ENCODE measurements at places on chromosomes 1 and 21. TPM values are rescaled to one million over a fixed set of nuclear protein-coding genes. Genes with fewer than 3 reads are reported as not detected.

GRCh38 chr1:4636186-4636585 is 18.2 kb upstream of the AJAP1 start:
- no peak for DNase-seq

DNA sequence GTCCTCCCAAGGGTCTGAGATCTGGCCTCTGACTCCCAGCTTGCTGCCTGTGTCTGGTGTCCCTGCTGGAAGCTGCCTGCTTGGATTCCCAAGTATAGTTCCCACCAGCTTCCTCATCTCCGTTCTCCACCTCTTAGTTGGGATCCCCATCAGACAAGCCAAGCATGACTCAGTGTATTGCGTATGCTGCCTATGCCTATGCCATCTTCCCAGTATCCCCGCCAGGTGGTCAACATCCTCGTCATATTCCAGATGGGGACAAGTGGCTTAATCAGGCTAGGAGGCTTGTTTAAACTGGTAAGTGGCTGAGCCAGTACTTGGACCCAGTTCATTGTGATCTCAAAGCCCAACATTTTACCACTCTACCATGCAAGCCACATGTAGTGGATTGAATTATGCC is 204.4 kb downstream of the GRIK3 start:
- no peak for DNase-seq

DNA sequence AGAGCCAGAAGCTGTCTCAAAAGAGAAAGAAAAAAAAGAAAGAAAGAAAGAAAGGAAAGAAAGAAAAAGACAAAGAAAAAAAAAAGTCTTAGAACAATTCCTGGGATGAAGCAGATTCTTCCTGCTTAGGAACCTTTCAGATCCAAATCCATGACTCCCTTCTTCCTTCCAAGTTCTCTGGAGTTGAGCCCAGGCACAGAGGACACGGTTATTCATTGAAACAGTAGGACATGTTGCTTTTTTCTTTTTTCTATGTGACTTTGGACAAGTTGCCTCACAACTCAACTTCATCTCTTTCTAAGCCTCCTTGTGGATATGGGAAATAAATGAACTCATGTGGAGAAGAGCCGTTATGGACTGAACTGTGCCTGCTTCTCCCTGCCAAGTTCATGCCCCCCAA is 14.7 kb upstream of the TNFRSF8 start:
- DNase-seq, result no peak

- no peak for DNase-seq
Observed at GRCh38 chr1:69312055-69312732, 255.5 kb upstream of the LRRC7 start.

- no peak for DNase-seq
Observed at GRCh38 chr1:150748878-150749719, 16.5 kb downstream of the CTSS start.

GRCh38 chr1:235304549-235305451 is 23.2 kb downstream of the ARID4B start:
- no peak for DNase-seq

GRCh38 chr1:12712076-12712475 is 3.8 kb upstream of the AADACL3 start:
- DNase-seq, result no peak

DNA sequence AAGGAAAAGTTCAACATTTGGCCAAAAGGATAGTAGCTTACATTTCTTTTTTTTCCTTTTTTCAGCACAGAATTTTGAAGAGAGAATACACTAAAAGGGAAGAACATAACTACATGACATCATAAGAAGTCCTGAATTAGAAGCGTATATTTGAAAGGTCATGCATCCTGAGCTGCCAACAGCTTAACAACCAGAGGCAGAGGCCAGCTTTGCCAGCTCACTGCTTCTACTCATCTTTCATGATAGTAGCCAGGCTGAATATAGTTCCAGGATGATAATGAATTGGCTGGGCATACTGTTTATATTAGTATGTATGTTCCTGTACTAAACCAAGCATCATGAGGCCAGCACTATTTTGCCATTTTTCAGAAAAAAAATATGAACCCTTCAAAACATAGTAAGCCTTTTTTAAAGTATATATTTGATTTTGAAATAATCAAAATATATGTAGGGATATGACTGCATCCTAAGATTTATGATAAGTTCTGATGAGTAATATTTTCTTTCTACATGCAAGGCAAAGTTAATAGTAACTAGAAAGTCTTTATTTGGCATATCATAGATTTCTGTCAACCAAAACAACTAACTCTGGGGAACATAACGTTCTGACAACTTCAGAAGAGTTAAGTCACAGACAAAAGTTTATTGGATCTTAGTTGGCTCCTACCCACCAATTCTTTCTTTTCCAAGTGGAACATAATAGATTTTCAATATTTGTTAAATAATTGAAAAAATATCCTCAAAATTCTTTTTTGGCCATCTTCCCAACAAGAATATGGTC is 123.2 kb downstream of the DPYD start:
- no peak for DNase-seq

DNA sequence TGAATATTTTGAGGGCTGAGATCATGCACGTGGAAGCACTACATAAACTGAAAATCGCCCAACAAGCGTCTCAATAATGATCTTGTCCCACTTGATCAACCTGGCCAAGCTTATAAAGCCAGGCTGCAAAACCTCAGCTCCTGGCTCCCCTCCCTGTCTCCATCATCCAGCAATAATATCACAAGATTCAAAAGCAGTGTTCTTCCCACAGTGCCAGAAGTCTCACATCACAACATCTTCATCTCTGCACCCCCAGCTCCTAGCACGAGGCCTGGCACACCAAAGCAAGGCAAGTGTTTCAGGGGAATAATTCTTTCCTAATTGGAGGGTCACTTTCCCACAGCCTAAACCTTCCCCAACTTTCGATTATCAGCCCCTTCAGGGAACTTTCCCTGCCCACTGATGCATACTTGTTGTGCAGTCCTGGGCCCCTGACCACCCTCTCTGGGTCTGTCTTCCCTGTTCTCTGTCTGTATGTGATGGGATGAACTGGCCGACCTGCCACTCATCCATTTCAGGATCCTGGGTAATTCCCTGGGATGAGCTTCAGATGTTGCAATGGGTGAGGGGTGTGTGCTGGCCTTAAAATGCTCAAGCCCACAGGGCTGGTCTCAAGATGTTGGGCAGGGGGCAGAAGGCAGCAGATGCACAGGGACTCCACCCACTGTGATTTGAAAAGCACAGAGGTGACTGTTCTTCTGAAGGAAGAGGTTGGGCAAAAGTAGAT is 129.0 kb downstream of the DMRTB1 start:
- no peak for DNase-seq

- no peak for DNase-seq
Observed at GRCh38 chr1:61644303-61644702, 80.6 kb downstream of the TM2D1 start.

DNA sequence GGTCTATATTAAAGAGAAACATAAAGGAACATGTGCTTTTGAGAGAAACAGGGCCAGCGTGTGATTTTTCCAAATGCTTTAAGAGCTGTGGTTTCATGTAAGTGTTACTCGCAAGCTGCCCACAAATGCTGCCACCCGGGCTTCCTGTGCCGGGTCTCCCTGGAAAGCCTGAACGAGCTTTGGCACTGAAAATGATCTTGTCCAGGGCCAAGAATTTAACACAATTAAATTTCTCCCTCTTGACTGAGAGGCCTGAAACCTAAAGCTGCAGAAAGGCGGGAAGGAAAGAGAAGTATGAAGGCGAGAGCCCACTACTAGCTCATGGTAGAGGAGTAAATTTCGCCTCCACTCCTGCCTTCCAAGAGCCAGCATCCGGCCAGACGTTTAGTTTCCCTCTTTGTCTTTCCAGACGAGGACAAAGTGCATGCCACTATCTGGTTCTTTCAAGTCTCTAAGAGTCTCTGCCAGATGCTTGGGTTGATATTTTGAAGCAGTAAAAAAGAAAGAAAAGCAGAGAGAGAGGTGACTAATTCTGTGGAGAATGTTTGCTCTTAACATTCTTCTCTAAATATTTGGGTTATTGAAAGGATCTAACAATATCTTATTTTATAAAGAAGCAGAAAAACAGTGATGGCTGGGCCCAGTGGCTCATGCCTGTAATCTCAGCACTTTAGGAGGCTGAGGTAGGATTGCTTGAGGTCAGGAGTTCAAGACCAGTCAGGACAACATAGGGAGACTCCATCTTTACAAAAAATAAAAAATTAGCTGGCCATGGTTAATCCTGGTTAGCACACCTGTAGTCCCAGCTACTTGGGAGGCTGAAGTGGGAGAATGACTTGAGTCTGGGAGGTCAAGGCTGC is 100.0 kb upstream of the HNRNPU start:
- DNase-seq, result no peak

GRCh38 chr1:31155216-31155806 is 84.4 kb downstream of the NKAIN1 start:
- peak; percentile 51 for DNase-seq

DNA sequence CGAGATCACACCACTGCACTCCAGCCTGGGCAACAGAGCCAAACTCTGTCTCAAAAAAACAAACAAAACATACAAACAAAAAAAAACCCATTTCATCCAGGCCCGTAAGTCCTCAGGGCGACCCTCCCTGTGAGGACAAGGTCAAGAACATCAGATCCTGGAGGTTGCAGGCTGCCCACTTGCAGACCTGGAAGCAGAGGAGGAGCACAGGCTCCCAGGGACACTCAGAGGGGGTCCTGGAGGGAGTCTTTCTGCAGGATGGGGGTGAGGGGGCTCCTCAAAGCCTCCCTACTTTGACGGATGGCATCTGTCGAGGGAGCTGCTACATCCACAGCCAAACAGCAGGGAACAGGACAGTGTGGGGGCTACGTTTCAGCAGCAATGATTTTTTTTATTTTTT is 47.2 kb downstream of the RIPK4 start:
- DNase-seq, result no peak

GRCh38 chr1:227333423-227333822 is 15.1 kb upstream of the CDC42BPA start:
- no peak for DNase-seq

DNA sequence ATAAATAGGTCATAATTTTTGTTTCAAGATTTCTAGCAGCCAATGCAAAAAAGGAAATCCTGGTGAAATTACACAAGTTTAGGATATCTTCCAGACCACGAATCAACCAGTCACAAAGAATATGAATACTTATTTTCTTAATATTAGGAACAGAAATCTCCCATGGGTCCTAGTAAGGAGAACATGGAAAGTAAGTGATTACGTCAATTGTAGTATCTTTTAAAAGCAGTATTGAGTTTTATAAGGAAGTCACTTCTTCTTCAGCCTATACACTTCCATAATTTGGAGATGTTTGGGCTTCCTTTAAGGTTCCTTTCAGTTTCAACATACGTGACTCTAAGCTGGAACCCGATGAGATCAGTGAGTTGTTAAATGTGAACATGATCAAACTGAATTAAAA is 534.5 kb downstream of the USP25 start:
- no peak for DNase-seq

GRCh38 chr1:171583591-171584201 is 38.3 kb upstream of the MYOCOS start:
- no peak for DNase-seq

- no peak for DNase-seq
Observed at GRCh38 chr1:10717296-10718082, 79.0 kb downstream of the CASZ1 start.

SDHB gene
- polyA plus RNA-seq, result 152 TPM

S100A14 gene
- not detected for polyA plus RNA-seq

RPE65 gene
- polyA plus RNA-seq, result not detected

All from naive B cell (primary cell).